ENCODE measurements at places on chromosomes 13 and 19.

DNA sequence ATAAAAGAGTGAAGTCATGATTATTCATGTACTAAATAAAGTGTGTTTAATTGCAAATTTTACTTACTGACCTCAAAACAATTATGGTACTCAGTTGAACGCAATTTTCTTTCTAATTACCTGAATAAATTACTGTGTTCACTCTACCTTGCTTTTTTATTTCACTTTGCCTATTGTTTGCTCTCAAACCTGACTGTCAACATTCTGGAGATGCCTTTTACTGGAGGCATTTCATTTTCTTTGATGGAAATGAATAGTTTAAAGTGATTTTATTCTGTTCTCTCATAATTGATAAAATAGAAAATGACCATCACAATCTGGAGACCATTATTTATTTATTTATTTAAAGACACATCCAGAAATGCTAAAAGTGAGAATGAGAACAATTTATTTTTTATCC, 811.5 kb upstream of the ATXN8OS start:
- no peak for DNase-seq

DNA sequence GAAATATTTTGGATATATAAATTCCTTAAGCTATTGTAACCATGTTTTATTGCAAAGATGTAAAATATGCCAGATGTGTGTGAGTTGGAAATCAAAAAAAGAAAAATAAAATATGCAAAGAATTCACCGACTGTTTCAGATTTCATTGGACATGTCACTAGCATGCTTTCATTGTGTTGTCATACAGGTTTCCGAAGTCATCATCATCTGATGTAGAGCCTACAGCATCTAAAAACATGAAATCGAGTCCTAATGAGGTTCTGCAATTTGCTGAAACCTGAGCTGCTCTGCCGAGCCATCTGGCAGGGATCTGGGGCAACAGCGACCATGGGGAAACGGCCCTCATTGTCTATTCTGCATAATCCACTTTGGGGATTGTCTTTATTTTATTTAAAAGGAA, 196.1 kb upstream of the MAB21L1 start:
- DNase-seq: no peak

- no peak for DNase-seq
Observed at GRCh38 chr13:99663908-99664307, 162.6 kb downstream of the TM9SF2 start.

DNA sequence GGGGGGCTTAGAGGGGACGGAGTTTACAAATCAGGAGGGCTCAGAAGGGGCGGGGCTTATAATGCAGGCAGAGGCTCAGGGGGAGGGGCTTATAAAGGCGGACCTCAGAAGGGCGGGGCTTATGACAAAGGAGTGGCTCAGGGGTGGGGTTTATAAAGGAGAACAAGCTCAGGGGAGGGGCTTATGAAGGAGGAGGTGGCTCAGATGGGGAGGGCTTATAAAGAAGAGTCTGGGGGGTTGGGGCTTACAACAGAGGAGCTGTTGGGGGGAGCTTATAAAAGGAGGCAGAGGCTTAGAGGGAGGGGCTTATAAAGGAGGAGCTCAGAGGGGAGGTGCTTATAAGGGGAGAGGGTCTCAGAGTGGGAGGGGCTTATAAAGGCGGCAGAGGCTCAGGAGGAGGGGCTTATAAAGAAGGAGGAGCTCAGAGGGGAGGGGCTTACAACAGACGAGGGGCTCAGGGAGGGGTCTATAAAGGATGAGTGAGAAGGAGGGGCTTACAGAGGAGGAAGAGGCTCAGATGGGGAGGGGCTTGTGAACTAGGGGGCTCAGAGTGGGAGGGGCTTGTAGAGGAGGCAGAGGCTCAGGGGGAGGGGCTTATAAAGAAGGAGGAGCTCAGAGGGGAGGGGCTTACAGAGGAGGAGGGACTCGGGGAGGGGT, 1.0 kb downstream of the SMIM24 start:
- no peak for DNase-seq

GRCh38 chr13:36553491-36553890, 120.3 kb upstream of the SERTM1 start:
- no peak for DNase-seq

- no peak for DNase-seq
Observed at GRCh38 chr19:41376998-41377365, 649 bp downstream of the TMEM91 start.

GRCh38 chr19:44718441-44719261, 19.7 kb downstream of the CEACAM16 start:
- DNase-seq: peak; percentile 80

GRCh38 chr13:80884056-80884785, 543.3 kb upstream of the SPRY2 start:
- DNase-seq: no peak

DNA sequence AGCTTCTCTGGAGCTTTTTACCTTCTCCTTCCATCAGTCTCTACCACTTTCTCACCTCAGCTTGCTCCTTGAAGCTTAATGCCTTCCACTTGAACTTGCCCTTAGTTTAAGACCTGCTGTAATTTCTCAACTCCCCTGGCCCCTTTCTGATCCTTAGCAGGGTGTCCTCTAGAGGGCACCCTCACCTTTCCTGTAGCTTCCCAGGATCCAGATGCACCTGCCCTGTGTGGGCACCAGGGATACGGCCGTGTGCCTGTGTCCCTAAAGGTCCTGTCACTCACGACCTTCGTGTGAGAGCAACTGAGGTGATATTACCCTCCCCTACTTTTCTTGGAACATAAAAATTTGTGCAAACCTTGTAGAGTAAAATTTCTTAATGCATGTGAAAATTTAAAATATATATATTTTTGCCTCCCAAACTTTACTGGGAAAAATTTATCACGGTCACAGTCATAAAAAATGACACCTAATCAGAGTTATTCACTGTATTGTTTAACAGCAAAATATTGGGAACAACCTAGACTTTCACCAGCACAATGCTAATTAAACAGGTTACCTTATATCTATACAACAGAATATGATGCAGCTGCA, 46.4 kb downstream of the PSG3 start:
- DNase-seq: peak; percentile 1

- no peak for DNase-seq
Observed at GRCh38 chr13:35499676-35500075, 23.2 kb upstream of the MAB21L1 start.

DNA sequence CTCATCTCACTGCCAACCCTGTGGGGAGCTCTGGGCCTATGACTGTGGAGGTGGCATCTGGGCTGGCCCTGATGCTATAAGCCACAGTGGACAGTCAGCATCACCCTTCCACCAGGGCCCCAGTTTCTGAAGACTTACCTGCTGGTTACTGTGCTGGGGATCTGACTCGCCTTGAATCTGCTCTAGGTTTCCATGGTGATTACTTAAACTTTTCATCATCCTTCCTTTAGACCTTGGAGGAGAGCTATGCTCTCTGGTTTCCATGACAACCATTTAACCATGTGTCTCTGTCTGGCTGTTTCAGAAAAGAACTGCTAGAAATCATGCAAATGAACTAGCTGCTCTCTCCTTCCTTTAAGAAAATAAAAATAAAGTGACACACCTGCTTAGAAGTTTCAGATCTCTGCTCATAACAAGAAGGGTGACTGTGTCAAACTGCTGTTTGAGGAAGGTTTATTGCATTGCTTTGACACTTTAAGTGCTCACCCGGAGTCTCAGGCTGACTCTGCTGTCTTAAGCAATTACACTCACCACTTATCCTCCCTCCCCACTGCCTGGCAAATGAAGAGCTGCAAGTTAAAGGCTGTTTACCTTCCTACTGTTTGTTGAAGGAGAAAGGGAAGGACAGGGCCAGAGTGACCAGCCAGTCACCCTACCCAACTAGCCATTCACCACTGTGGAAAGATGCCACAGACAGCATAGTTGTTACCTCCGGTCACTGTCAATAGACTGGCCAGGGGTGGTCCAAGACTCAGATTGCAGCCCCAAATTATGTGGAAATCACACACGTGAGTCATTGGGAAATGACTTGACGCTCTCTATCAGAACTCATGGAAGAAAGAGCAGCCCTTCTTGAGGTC, 87.6 kb downstream of the HSPH1 start:
- DNase-seq: no peak

DNA sequence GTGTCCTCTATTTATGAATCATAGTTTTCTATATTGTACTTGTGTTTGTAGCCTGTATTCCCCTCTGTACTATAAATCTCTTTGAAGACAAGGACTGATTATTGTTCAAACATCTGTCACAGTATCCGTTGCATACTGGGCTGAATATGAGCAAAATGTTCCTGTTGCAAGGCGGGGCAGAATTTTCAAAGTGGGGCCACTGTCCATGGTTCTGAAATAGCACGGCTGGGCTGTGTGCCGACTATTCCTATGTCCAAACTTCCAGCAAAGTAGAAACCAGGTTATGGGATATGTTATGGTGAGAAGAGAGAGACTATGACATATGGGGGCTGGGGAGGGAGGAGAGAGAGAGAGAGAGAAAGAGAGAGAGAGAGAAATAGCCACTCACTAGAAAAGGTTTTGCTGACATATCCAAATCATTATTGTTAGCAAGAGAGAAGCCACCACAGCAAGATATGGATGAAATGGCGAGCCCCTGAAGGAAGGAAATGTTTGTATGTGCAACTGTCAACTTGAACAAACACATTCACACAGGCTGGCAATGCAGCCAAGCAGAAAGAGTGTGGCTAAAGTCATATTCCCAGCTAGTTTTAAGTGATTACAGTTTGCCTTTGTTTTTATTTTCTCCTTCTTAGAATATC, 107.0 kb upstream of the GPR12 start:
- no peak for DNase-seq

- no peak for DNase-seq
Observed at GRCh38 chr13:96381681-96382080, 291.8 kb downstream of the HS6ST3 start.

DNA sequence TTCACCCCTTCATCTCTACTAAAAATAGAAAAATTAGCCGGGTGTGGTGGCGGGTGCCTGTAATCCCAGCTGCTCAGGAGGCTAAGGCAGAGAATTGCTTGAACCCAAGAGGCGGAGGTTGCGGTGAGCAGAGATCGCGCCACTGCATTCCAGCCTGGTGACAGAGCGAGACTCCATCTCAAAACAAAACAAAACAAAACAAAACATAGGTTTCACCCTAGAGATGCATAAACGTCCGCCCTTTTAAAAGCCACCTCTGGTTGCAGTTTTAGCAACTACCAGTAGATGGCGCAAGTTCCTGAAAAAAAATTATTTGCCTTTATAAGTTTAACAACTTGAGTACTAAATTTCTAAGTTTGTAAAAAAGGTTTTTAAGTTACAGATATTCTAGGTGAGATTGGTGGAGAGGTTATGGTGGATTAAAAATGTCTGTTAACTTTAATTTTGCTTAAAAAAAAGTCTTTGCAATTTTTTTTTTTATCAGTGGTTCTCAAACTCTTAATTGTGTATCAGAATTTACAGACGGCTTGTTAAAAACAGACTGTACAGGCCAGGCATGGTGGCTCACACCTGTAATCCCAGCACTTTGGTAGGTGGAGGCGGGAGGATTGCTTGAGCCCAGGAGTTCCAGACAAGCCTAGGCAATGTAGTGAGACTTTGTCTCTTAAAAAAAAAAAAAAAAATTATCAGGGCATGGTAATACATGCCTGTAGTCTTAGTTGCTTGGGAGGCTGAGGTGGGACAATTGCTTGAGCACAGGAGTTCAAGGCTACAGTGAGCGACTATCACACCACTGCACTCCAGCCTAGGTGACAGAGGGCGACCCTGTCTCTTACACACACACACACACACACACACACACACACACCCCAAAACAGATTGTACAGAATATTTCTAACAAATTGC, 42.1 kb downstream of the NAA16 start:
- no peak for DNase-seq

GRCh38 chr19:13819238-13819637, 24.0 kb downstream of the ZSWIM4 start:
- no peak for DNase-seq

- no peak for DNase-seq
Observed at GRCh38 chr13:80436571-80437169, 95.7 kb upstream of the SPRY2 start.

GRCh38 chr13:32259116-32259515, 56.0 kb downstream of the ZAR1L start:
- DNase-seq: no peak

DNA sequence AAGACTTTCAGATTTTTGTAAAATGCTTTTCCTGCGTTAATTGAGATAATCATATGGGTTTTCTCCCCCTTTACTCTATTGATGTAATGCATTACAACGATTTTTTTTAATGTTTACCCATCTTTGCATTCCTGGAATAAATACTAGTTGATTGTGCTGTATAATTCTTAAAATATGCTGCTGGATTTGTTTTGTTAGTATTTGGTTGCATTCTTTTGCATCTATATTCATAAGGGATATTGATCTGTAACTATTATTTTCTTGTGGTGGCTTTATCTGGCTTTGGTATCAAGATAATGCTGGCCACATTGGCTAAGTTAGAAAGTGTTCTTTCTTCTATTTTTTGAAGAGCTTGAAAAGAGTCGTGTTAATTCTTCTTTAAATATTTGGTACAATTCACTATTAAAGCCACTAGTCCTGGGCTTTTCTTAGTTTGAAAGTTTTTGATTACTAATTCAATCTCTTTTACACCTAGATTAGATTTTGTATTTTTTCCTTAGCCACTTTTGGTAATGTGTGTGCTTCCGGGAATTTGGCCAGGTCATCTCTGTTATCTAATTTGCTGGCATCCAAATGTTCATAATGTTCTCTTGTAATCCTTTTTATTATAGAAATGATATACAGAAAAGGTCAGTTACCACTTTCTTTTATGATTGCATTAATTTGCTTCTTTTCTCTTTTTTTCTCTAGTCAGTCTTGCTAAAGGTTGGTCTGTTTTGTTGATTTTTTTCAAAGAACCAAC, 29.8 kb downstream of the KL start:
- no peak for DNase-seq

- DNase-seq: no peak
Observed at GRCh38 chr19:34365463-34366401, 736 bp downstream of the GPI start.

GRCh38 chr19:15112385-15112784, 5.2 kb downstream of the SYDE1 start:
- DNase-seq: no peak

- DNase-seq: no peak
Observed at GRCh38 chr13:65855242-65855805, 1374.8 kb downstream of the PCDH9 start.

- DNase-seq: no peak
Observed at GRCh38 chr19:58291943-58292342, 13.2 kb downstream of the ZNF8 start.

GRCh38 chr13:80140685-80141084, 200.2 kb downstream of the SPRY2 start:
- DNase-seq: no peak

GRCh38 chr19:1396019-1396767, 5.1 kb downstream of the GAMT start:
- no peak for DNase-seq

DNA sequence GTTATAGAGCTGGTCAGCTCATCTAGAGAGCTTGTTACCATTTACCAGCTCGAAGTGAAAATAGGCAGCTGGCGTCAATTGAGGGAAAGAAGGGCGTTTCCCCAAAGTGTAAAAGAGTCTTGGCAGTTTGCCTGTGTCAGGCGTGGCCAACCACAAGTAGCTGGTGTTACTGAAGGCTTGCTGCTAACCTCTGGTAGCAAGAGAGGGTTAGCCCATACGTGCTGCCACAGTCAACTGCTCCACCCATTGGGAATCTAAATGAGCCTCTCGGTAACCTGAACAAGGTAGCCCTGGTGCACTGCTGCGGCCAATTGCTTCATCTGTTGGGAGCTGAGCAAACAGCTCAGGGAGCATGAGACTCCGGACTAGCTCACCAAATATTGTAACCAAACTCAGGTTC, 314.9 kb upstream of the SLITRK5 start:
- DNase-seq: no peak

Data from iPS DF 6.9 (cell line).